ENCODE measurements at places on chromosomes 16 and 17. TPM values are rescaled to one million over a fixed set of nuclear protein-coding genes. Genes with fewer than 3 reads are reported as not detected.

SPHK1 gene
- total RNA-seq: 0.50 TPM

SCGB1C2 gene
- not detected for total RNA-seq

CIBAR2 gene
- total RNA-seq: not detected

EDC4 gene
- total RNA-seq: 99.9 TPM

MT1H gene
- total RNA-seq: not detected

SEZ6 gene
- 2.6 TPM for total RNA-seq

CES5A gene
- not detected for total RNA-seq

QPRT gene
- 48.3 TPM for total RNA-seq

KIF19 gene
- not detected for total RNA-seq

CUEDC1 gene
- total RNA-seq: 55.6 TPM

APRT gene
- total RNA-seq: 134 TPM

ACSM2B gene
- total RNA-seq: not detected

PIRT gene
- not detected for total RNA-seq

NFATC2IP gene
- total RNA-seq: 63.4 TPM

RDM1 gene
- 2.1 TPM for total RNA-seq

KCNJ18 gene
- total RNA-seq: not detected

PIGQ gene
- 65.7 TPM for total RNA-seq

KRT27 gene
- not detected for total RNA-seq

STH gene
- not detected for total RNA-seq

BIRC5 gene
- total RNA-seq: 160 TPM

SLC35B1 gene
- total RNA-seq: 104 TPM

TEX2 gene
- 16.1 TPM for total RNA-seq

HLF gene
- 5.1 TPM for total RNA-seq

HOXB6 gene
- total RNA-seq: 19.8 TPM

GRAPL gene
- not detected for total RNA-seq

SHBG gene
- total RNA-seq: not detected

CX3CL1 gene
- total RNA-seq: 0.15 TPM

YWHAE gene
- total RNA-seq: 1,447 TPM

KIF2B gene
- total RNA-seq: not detected

CCL23 gene
- not detected for total RNA-seq

PRDM7 gene
- total RNA-seq: not detected

TRIM72 gene
- 0.04 TPM for total RNA-seq

TEX14 gene
- total RNA-seq: 0.50 TPM

ZPBP2 gene
- total RNA-seq: not detected

CFAP97D1 gene
- not detected for total RNA-seq

GP1BA gene
- not detected for total RNA-seq

DLX4 gene
- 1.0 TPM for total RNA-seq

ARL5C gene
- not detected for total RNA-seq

Measured in A673 (cell line).